Fibroblast of mammary gland (primary cell): ENCODE measurements at places on chromosomes 2 and 18.
A peak's percentile ranks its signal among the peaks of the same experiment; 100 is the strongest.

- no peak for DNase-seq
Observed at GRCh38 chr2:222477962-222478608, 53.7 kb downstream of the SGPP2 start.

GRCh38 chr2:70371753-70372152 lies 69.9 kb upstream of the FAM136A start:
- DNase-seq: peak; percentile 67

DNA sequence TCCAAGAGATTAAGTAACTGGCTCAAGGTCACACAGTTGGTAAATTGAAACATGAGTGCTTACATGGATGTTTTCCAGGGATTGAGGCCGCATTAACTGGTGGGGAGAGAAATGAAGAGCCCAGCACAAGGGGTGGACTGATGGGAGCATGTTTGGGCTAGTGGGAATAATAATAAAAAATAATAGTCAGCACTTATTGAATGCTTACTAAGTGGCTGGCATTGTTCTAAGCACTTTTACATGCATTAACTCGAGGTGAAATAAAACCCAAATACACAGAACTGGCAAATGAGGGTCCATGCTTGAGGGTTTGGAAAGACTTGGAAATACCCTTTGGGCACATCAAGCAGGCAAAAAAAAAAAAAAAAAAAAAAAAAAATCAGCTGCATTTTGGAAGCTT lies 34.0 kb upstream of the CDK5R2 start:
- DNase-seq: no peak

DNA sequence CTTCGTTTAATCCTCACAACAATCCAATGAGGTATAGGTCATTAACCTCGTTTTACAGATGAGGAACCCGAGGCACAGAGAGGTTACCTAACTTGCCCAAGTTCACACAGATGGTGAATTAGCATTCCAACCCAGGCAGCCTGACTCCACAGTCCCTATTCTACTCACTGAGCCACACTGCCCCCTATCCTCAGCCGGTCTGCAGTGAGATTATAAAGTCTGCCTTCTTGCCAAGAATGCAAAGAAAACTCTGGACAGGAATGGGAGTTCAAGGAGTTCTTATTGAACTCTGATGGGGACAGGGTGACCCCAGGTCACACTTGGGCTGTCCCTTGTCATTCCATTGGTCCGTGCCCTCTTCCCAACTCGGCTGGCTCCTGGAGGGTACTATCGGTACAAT lies 118.1 kb upstream of the MSH6 start:
- peak; percentile 5 for DNase-seq

DNA sequence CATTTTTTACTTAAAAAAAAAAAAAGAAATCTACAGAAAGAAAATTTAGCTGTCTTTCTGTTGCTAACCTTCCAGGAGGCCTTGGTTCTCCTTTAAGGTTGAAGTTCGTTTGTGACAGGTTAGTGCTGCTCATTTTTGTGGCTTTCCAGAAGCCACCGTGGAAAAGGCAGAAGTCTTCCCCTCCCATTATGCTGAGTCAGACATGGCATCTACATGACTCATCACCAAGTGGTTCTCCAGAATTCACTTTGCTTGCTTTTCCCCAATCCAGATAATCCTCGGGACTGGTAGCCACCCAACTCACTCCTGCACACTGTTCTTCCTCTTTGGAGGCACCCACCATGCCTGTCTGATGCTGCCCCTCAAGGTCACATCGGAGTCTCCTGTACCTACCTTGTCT lies 228.7 kb downstream of the PIK3C3 start:
- peak; percentile 78 for DNase-seq

GRCh38 chr2:224024270-224024669 lies 14.8 kb downstream of the SERPINE2 start:
- DNase-seq: no peak

- DNase-seq: no peak
Observed at GRCh38 chr2:46843316-46843715, 72.3 kb downstream of the MCFD2 start.

DNA sequence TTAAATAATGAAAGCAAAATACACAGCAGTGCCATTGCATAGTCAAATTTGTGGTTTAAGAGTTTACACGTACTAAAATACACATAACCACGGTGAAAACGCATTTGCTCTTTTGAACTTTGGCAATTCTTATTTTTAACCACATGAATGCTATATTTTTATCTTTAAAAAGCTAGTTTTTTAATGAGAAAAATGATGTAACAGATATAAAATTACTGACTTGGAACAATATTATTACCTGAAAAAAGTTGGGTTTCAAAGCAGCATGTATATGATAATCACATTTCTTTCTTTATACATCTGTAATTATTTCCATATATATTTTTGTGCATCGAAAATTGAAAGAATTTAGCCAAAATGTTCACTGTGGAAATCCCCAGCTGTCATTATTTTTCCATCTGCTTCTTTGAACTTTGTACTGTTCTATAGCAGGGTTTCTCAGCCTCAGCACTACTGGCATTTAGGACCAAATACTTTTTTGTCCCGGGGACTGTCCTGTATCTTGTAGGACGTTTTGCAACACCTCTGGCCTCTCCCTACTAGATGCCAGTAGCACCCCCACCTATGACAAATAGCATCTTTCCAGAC lies 75.9 kb upstream of the CAB39 start:
- DNase-seq: no peak

DNA sequence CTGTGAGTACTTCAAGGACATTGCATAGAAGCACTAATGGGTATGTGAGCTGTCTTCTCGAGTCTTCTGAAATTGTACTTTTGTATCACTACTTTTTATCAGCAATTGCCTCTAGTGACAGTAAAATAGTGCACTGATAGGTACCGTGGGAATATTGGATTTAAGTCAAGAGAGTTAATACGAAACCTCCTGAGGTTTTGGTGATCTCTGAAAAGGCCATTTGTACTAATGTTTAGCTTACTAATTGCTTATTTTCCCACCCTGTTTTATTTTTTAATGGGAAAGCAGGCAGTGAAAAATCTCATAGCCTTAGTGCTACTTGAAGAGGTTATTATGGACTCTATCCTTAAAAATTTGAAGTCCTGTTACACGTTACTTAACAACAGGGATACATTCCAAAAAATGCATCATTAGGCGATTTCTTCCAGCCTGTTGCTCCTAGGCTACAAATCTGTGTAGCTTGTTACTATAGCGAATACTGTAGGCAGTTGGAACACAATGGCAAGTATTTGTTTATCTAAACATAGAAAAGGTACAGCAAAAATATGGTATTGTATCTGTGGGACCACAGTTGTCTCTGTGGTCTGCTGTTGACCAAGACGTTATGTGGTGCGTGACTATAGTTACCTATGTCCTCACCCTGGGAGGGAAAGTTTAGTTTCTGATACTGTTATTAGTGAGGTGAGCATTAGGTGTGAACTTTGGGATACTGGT lies 65.9 kb downstream of the CAB39 start:
- peak; percentile 43 for DNase-seq

GRCh38 chr18:9348766-9349165 lies 14.2 kb downstream of the TWSG1 start:
- no peak for DNase-seq

DNA sequence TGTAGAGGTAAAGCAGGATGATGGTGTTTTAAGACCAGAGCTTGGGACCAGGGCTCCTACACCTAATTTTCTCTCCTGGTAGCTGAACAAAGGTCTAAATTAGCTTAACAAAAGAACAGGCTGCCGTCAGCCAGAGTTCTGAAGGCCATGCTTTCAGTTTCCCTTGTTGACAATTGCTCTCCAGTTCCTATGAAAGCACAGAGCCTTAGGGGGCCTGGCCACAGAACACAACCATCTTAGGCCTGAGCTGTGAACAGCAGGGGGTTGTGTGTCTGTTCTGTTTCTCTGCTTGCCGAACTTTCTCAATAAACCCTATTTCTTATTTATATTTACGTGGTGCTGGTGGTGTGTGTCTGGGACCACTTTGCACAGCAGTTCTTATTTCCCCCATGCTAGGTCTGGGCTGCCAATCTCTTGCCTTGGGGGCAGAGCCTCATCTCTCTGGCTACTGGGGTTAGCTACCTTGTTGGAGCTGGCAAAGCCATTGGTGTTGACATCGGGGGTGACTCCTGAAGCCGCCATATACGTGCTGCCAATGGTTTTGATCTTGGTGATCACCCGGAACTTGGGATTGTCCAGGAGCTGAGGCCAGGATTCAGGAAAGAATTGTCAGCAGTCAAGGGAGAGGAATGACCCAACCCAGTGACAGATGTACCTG lies 29.0 kb downstream of the CENPO start:
- DNase-seq: no peak

DNA sequence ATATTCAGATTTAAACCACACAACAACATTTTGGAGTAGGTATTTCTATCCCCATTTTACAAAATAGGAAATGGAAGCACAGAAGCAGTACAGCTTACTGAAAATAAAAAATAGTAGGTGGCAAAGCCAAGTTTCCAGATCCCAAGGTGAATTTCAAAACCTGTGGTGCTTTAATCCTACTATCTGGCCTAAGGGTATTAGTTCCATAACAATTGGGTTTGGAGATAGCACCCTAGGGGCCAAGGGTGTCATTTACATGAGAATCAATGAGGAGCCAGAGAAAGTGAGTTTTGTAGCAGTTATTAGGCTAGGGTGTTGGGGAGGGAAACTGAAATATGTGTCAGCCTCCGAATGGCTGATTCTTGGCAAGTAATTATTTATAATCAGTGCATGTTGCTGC lies 24.9 kb downstream of the OSBPL6 start:
- DNase-seq: no peak

GRCh38 chr2:171800639-171801038 lies 93.4 kb downstream of the SLC25A12 start:
- no peak for DNase-seq

- peak; percentile 23 for DNase-seq
Observed at GRCh38 chr2:235314371-235314930, 179.4 kb upstream of the AGAP1 start.

- no peak for DNase-seq
Observed at GRCh38 chr18:26448714-26449159, 99.6 kb downstream of the KCTD1 start.

GRCh38 chr2:198137733-198138132 lies 333.3 kb downstream of the PLCL1 start:
- no peak for DNase-seq

DNA sequence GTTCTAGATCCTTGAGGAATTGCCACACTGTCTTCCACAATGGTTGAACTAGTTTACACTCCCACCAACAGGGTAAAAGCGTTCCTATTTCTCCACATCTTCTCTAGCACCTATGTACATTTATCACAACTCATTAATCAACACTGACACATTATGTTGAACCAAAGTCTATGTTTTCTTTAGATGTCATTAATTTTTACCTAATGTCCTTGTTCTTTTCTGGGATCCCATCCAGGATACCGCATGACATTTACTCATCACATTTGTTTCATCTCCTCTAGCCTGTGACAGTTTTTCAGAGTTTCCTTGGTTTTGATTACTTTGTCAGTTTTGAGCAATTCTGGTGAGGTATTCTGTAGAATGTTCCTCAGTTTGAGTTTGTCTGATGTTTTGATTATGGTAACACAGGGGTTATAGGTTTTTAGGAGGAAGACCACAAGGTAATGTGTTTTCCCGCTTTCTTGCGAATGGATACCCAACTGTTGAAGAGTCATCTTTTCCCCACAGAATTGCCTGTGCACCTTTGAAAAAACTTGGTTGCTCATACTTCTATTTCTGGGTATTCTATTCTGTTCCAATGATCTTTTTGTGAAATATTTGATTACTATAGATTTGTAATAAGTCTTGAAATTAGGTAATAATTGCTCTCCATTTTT lies 3.0 kb upstream of the UGT1A9 start:
- DNase-seq: no peak

DNA sequence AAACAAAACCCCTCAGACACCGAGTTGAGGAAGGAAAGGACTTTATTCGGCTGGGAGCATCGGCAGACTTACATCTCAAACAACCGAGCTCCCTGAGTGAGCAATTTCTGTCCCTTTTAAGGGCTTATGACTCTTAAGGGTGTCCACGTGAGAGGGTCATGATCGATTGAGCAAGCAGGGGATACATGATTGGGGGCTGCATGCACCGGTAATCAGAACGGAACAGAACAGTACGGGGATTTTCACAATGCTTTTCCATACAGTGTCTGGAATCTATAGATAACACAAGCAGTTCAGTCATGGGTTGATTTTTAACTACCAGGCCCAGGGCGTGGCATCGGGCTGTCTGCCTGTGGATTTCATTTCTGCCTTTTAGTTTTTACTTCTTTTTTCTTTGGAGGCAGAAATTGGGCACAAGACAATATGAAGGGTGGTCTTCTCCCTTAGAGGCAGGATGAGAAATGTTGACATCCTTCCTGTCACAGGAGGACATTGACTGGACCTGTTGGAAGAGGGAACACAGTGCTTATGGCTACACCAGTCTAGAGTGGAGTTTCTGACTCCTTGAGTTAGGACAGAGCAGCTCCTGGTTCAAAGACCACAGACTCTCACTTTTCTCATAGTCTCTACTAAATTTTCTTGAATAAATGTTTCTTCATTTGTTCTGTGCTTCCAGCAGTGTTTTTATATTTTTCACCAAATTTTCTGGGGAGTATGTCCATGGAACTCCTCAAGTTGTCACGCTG lies 35.8 kb downstream of the SPOPL start:
- DNase-seq: no peak

DNA sequence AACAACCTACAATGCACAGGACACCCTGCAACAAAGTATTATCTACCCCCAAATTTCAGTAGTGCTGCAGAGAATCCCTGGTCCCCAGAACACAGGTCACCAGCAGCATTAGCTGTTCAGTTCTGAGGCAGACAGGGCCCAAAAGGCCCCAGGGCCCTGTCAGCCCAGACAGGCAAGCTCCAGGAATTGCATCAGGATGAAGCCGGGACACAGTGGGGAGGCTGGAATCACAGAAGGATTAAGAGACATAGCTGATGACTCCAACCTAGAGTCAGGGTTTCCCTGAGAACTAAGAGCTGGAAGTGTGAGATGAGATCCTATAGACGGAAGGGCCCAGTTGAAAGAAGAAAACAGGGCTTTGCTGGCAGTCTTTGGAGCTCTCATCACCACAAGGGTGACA lies 148.1 kb downstream of the GALNT14 start:
- DNase-seq: no peak

DNA sequence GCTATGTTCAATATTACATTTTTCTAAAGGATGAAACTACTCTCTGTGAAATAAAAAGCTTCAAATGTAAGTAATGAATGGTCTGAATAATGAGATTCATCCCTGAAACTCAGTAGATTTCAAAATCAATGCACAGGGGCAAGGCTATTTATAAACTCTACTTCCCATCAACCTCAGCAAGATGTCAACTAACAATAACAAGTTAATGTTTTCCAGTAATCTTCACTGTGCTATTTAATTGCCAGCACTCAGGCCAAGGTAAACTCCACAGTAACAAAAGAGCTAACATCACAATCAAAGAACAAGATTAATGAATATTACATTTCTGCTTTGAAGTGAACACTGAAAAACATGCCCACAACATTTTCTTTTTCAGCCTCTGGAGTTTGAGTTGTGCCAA lies 144.3 kb upstream of the ZFP36L2 start:
- DNase-seq: peak; percentile 52

GRCh38 chr2:113861740-113862139 lies 28.1 kb upstream of the ACTR3 start:
- DNase-seq: no peak
